Activated gamma-delta T cell treated with anti-CD3 and anti-CD28 coated beads, Interleukin-2, amount 50 U/mL, for 16 hours (primary cell): ENCODE measurements at places on chromosomes 6 and 20.

GRCh38 chr6:7881765-7882500 is 28.7 kb downstream of the TXNDC5 start:
- no peak for DNase-seq

DNA sequence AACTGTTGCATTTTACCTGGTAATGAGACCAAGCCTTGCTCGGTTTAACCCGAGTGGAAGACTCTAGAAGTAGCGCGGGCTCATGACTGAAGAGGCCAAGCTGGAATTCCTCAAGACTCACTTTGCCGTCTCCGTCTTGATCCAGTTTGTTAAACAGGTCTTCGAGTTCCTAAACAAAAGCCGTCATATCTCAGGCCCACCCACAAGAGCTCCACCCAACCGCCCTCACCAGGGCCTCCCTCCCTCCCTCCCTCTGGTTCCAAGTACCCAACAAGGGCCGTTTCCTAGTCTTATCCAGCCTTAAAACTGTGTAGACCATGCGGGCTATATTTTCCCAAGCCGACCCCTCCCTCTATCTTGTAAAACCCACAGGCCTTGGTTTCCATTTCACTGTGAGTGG is 81.4 kb downstream of the NINL start:
- no peak for DNase-seq

GRCh38 chr6:116458264-116458663 is 2.9 kb upstream of the CALHM6 start:
- no peak for DNase-seq

DNA sequence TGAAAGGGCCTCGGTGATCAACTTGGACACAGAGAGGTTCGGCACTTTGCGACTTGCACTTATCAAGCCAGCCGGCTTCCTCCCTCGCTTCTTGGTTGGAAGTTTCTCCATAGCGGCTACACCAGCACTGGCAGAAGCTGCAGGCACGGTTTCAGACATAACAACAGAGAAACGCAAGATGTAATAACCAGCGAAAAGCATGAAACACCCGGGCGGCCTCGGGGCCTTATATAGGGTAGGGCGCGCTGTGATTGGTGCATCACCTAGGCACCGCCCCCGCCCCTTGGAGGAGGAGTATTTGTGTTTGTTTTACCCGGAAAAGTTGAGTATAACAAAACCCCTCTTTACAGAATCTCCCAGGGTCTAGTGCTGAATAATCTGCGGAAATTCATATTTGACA is 20.7 kb downstream of the HFE start:
- DNase-seq: no peak

GRCh38 chr6:10460096-10460495 is 45.2 kb upstream of the TFAP2A start:
- no peak for DNase-seq

DNA sequence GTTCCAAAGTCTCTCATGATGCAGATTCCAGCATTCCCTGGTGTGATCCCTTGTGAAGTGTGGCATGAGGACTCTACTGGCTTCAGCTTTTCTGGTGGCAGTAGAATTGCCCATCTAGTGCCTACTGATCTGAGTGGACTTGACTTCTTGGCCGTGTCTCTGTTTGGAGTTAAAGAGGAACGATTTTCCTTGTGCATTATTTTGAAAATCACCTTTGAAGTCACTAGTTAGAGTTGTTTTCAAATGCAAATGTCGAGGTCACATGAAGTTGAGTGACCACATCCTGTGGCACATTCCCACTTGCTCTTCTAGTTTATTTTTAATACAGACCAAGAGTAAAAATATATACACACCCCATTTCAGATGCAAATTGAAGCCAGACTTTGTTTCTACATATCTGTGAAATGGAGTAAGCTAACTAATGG is 270.7 kb upstream of the TAB2 start:
- DNase-seq: no peak

DNA sequence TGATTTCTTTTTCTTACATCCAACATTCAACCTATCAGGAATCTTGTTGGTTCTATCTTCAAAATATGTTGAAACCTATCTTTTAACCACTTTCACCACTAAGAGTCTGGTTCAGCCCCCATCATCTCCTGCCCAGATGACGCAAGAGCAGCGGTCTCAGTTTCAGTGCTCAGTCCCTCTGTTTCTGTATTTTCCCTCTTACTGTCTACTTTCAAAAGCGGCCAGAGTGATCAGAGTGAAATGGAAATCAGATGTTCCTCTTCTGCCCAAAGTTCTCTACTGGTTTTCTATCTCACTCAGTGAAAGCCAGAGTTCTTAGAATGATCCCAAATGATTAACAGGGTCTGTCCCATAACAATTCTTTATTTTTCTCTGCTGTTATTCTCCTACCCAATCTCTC is 147.9 kb upstream of the PDE7B start:
- DNase-seq: no peak
